ENCODE measurements at places on chromosomes 2 and 18.

- DNase-seq: no peak
Measured at GRCh38 chr2:229882583-229882982, 39.2 kb downstream of the TRIP12 start.

DNA sequence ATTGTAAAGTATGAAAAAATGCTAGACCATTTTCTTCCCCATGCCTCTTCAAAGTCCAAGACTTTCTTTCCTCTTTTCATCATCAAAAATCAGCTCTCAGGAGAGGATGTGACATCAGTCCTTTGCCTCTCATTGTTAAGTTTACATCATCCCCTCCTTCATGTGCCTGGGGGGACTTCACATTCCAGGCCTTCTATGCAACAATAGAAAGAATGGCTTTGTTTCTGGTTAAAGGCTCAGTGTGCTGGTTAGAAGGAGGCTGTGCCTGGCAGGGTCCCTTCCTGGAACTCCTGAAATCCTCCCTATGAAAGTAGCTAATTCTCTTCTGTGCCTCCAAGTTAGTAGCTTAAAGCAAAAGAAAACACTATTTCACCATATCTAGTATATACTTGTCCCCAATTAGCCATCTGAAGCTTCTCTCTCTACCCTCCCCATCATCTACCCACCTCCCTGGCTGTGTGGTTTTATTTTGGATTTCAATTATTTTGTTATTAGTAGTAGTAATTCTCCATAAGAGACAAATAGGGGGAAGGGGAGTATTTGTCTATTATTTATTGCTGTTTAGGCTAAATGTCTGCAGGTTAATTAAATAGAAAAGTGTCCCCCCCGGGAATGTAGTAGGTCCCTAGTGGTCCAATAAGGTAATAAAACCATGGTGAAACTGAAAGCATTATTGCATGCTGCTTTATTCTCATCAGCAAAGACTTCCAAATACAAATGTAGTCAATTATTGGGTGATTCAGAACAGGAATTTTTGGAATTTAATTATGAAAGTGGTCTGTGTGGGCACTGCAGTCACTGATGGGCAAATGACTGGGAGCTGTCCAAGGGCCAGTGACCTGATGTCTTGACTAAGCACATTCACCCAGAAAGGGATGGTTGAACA is 69.0 kb downstream of the CPO start:
- peak; percentile 26 for DNase-seq

DNA sequence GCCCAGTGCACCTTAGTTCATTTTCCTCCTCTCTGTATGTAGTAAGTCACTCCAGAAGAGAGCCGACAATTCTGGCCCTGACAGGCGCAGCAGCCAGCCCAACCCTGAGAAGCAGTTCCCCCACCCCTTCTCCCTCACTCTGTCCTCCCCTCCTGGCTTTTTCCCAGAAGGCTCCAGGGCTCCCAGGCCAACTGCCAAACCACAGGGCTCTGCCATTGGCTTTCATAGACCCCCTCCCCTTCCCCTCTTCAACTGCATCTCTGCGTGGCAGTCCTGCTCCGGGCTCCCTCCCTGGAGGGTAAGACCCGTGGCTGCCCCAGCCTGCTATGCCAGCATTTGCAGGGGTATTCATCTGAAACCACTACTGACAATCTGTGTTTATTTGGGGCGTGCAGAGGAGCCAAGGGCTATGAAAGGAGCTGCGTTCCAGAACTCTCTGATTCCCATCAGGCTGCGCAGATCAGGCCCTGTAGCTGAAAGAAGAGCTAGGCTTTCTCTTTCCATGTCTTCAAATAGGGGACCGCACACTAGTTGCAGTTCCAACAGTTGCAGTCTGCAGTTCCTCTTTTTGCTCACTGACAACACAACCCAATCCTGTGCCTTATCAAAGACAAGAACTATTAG is 388.6 kb upstream of the TNP1 start:
- no peak for DNase-seq

DNA sequence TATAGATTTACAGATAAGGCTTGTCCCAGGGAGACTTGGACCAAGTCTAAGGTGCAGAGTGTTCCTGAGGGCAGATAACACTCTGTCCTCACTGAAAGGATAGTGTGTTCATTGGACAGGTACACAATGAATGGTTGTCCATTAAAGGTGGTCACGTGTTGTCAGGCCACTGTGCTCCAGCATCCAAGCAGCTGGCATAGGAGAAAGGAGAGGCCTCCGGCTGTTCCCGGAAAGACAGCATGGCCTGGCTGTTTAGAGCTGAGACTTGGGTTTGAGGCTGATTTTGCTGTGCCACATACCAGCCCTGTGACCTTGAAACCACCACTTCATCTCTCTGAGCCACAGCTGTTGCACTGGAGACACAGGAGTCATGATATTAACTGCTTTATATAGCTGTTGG is 19.6 kb upstream of the SULT1C3 start:
- no peak for DNase-seq

- no peak for DNase-seq
Measured at GRCh38 chr2:239299218-239299939, 101.4 kb downstream of the HDAC4 start.

DNA sequence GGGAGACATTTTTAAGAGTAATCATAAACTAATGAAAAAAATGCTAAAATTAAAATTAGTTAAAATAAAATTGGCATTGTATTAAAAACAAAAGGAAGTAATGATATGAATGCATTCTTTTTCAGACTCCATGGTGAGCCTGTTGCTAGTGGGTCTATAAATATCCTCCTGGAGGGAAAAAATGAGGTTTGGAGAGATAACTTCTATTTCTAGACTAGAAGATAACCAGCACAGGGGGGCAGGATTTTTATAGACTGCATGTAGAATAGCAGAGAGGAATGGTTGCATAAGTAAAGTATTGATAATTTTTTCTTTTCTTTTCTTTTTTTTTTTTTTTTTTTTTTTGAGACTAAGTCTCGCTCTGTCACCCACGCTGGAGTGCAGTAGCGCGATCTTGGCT is 835.8 kb upstream of the VRK2 start:
- no peak for DNase-seq

DNA sequence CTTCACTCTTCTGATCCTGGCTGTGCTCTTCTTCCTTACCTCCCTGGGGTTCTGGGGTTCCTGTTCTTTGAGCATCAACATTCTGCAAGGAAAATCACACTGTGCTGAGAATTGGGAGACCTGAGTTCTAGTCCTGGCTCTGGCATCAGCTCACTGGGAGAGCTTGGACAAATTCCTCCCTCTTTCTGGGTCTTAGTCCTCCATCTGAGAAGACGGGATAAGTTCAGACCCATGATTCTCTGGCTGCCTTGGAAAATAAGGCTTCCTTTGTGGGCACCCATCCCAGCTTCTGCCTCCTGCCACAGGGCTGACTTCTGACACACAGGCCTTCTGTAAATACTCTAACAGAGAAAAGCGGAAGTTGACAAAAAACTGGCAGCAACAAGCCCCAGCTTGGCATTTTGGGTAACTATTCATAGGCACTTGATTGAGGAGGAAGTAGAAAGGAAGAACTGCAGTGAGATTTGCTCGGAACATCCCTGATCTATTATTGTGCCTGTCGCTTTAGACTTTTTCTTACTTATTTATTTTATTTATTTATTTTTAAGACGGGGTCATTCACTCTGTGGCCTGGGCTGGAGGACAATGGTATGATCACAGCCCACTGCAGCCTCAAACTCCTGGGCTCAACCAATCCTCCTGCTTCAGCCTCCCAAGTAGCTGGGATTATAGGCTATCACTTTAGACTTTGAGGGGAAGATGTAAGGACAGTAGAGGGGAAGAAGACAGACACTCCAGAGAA is 7.9 kb downstream of the PCBP1 start:
- DNase-seq: no peak
